Erythroblast (primary cell): ENCODE measurements at places on chromosomes 11 and 22.

- peak; percentile 58 for DNase-seq
Observed at GRCh38 chr22:36510966-36511881, 4.4 kb upstream of the FOXRED2 start.

DNA sequence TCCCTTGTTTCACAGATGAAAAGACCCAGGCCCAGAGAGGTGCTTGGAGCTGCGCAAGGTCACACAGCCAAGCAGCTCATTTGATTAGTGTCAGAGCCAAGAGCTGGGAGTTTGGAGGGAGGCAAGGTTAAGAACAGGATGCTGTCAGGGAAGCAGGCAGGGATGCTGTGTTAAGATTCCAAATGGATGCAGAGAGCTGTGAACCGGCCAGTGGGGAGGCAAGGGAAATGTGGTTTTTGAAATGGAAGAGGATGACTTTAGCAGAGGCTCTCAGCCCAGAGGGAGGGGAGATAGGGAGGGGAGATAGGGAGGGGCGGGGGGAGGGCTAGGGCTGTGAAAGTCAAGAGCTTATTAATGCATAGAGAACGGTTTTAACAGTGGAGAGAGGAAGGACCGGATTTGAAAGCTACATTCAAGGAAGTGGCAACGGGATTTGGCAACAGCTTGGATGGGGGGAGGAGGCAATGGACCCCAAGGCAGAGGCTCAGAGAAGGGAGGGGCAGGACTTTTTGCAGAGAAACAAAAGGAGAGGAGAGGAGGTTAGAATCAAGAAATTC, 13.0 kb downstream of the RTN4RL2 start:
- DNase-seq, result peak; percentile 67

DNA sequence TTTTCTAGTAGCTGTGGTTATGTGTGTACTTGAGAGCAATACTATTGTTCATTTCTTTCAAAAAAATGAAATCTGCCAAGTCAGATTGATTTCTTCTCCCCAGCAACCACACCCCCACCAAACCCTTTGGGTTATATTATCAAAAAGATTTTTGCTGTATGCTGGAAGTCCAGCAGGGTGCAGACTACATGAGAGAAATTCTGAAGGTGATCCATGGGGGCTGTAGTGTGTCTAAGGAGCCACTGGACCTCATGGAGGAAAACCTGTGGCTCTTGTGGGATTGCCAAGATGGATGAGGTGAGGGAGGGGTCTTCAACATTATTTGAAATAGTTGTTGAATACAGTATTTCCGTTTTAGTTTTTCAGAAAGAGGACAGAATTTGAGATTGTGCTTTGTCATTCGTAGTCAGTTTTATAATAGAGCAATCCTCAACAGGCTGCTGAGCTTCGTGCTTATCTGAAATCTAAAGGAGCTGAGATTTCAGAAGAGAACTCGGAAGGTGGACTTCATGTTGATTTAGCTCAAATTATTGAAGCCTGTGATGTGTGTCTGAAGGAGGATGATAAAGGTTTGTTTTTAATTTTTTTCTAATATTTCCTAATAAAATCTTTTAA, 3.1 kb downstream of the EIF3M start:
- peak; percentile 33 for DNase-seq

DNA sequence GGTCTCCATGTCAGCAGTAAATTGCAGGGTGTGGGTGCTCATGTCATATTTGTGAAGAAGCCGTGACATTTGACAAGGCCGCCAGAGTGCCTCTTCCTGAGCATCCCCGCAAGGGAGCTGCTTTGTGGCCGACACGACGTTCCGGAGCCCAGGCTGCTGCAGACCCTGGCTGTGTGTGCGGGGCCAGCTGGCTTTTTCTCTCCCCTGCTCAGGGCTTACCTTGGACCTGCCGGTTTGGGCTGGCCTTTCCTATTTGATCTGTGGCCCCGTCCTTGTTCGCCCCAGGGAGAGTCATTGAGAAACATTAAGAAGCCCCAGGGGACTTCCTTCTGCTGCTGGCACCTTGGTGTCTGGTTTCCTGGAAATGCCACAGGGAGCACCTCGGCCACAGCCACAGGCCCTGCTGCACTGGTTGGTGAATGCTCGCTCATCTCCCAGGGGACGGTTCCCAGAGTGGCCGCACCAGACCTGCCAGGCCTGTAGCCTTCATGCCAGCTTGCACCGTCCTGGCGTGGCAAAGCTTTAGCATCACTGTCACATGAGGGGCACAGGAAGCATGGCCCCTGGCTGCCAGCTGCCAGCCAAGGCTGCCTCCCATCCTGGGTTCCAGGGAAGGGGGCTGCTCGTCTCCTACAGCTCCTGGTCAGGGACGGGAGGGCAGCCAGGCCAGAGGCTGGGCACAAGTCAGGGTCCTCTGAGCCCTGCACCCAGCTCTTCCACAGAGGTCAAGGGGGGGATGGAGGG, 5.4 kb downstream of the GRK2 start:
- DNase-seq, result no peak

GRCh38 chr11:70604630-70605467, 206.5 kb downstream of the CTTN start:
- no peak for DNase-seq

GRCh38 chr11:108985945-108986279, 321.0 kb downstream of the DDX10 start:
- DNase-seq, result no peak
